Effector memory CD4-positive, alpha-beta T cell (primary cell): ENCODE measurements at places on chromosomes 7 and 10.

GRCh38 chr10:15316145-15316544 lies 54.9 kb downstream of the FAM171A1 start:
- no peak for DNase-seq

GRCh38 chr10:108393089-108393488 lies 1228.6 kb upstream of the SORCS1 start:
- no peak for DNase-seq

- no peak for DNase-seq
Observed at GRCh38 chr7:117135553-117135891, 182.2 kb downstream of the ST7 start.

- no peak for DNase-seq
Observed at GRCh38 chr10:93028883-93029282, 31.7 kb upstream of the CYP26C1 start.

- no peak for DNase-seq
Observed at GRCh38 chr10:116597543-116597942, 6.8 kb downstream of the PNLIPRP1 start.

- no peak for DNase-seq
Observed at GRCh38 chr7:57505176-57505575, 55.2 kb downstream of the ZNF716 start.

GRCh38 chr10:16314259-16314658 lies 122.6 kb upstream of the PTER start:
- no peak for DNase-seq

- no peak for DNase-seq
Observed at GRCh38 chr10:78852466-78853240, 216.1 kb upstream of the ZMIZ1 start.
